ENCODE measurements at places on chromosomes 2 and 18. TPM values are rescaled to one million over a fixed set of nuclear protein-coding genes. Genes with fewer than 3 reads are reported as not detected.

The NEUROD1 gene
- total RNA-seq: not detected

The C1GALT1C1L gene
- total RNA-seq: 1.9 TPM

GRCh38 chr2:216737676-216738075 lies 42.3 kb upstream of the IGFBP5 start:
- DNase-seq: no peak
- H3K36me3 ChIP-seq: no peaks in the 10 kb centered on the region
- H3K4me3 ChIP-seq: no peak overlapping the region
- peaks cover 7% of the 10 kb centered on the region for H3K4me1 ChIP-seq
- no peaks in the 10 kb centered on the region for H3K27me3 ChIP-seq

DNA sequence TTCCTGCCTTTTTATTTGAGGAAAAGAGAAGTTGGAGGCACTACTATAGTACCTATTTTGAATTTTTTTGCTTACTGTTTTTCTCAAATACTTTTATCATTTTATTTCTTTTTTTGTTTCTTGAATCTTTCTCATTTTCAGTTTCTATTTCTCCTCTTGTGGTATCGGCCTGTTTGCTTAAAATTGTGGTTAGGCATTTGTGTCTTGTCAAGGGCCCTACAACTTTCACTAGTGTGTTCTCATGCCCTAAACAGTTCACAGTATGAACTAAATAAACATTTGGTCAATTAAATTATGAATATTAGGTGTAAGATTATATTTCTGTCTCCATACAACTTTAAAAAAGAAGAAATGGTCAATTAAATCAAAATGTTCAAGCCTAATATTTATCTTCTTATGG lies 613.5 kb downstream of the MBD2 start:
- H3K36me3 ChIP-seq: no peaks in the 10 kb centered on the region
- H3K4me1 ChIP-seq: no peaks in the 10 kb centered on the region
- no peaks in the 10 kb centered on the region for H3K27me3 ChIP-seq
- no peak overlapping the region for H3K4me3 ChIP-seq
- H3K27ac ChIP-seq: no peak overlapping the region
- no peak for DNase-seq

GRCh38 chr2:222142027-222142426 lies 156.8 kb downstream of the PAX3 start:
- no peaks in the 10 kb centered on the region for H3K27me3 ChIP-seq
- H3K4me3 ChIP-seq: no peak overlapping the region
- no peak for DNase-seq
- no peaks in the 10 kb centered on the region for H3K36me3 ChIP-seq
